ENCODE measurements at places on chromosomes 1 and 21.

GRCh38 chr1:34406833-34407539 lies 230.3 kb downstream of the C1orf94 start:
- no peak for DNase-seq

GRCh38 chr1:197073978-197074377 lies 6.9 kb upstream of the F13B start:
- no peak for DNase-seq

GRCh38 chr1:11541236-11541635 lies 62.3 kb downstream of the DISP3 start:
- DNase-seq, result no peak

DNA sequence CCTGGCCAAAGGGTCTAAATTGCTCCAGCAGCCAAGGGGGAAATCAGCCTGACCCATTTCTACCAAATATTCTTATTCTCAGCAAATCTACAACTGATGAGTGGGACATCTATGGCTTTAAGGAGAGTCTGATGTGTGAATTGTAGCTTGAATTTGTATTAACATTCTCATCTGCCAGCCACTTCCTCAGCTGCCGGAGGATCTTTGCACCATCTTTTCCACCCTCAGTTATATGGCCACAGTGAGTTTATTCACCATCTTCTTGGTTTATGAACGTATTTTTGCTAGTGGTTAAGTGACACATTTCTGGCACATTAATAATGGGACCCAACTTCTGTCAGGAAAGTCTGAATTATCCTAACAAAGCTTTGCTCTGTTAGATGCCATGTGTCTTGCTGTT lies 69.6 kb downstream of the COLGALT2 start:
- no peak for DNase-seq

GRCh38 chr1:171663854-171664575 lies 11.5 kb upstream of the MYOC start:
- DNase-seq, result no peak

- DNase-seq, result no peak
These were observed 25.5 kb downstream of the C1orf198 start for GRCh38 chr1:230842801-230843200.

GRCh38 chr1:116178837-116179236 lies 67.6 kb downstream of the MAB21L3 start:
- no peak for DNase-seq

DNA sequence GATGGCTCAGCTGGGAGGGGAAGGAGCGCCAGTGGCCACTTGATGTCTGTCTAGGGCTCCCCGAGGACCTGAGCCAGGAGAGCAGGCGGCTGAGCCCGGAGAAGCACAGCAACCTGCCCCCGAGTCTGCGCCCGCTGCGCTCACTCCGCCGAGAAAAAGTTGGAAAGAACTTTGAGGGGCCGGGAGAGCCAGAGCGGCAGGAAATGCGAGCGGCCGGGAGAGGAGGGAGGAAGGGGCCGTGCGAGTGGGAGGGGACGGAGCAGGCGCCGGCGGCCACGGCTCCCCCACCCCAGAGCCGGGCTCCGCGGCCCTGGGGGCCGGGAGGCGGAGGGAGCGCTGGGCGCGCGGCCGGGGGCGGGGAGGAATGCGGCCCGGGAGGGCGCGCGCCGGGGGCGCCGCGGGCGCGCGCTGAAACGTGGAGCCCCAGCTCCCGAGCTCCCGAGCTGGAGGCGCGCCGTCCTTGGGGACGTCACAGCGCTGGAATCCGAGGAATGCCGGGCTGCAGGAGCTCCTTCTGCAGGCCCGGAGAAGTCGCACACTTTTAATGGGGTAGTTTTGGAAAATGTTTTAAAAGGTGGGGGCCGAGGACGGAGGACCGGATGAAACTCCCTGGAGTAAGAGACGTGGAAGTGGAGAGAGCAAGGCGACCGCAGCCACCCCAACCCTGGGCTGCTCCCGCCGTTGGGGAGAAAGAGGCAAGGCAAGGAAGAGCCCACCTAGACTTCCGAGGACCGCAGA lies at the start of gene PTPN14:
TSS of gene PTPN14 (minus strand) at position 167 of the 738 bp plus-strand sequence. CDS start 86,799 bp downstream, outside the sequence.
- no peak for DNase-seq

- DNase-seq, result no peak
These were observed 21.3 kb downstream of the PDE4B start for GRCh38 chr1:65813956-65814355.

GRCh38 chr1:230536641-230537155 lies 105.6 kb upstream of the COG2 start:
- DNase-seq, result no peak

- no peak for DNase-seq
These were observed 14.3 kb downstream of the XPR1 start for GRCh38 chr1:180646093-180646492.

- DNase-seq, result no peak
These were observed 27.0 kb upstream of the MEF2D start for GRCh38 chr1:156527584-156527983.

GRCh38 chr1:246041360-246041759 lies 465.7 kb downstream of the SMYD3 start:
- DNase-seq, result no peak

- DNase-seq, result no peak
These were observed 12.5 kb upstream of the KCNA3 start for GRCh38 chr1:110687250-110687649.
